ENCODE measurements at places on chromosomes 5 and 9.

DNA sequence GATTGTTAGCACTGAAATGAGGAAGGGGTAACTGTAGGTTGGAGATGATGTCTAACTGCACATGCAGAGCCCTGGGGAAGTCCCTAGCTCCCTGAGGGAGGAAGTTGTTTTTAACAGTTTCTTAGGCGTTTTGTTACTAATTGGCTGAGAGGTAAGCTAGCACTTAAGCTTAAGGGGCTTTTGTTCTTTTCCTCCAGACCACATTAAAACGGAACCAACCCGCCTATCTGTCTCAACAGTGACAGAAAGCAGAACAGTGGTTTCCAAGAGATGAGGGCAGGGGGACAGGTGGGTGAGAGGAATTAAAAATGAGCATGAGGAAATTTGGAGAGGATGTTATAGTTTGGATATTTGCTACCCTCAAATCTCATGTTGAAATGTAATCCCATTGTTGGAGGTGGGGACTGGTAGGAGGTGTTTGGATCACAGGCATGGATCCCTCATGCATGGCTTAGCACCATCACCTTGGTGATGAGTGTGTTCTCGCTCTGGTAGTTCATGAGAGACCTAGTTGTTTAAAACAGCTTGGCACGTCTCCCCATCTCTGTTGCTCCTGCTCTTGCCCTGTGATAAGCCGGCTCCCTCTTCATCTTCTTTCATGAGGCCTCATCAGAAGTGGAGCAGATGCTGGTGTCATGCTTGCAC lies 38.9 kb downstream of the LYRM7 start:
- DNase-seq = peak; percentile 68

GRCh38 chr5:142911775-142912174 lies 141.6 kb downstream of the ARHGAP26 start:
- no peak for DNase-seq

DNA sequence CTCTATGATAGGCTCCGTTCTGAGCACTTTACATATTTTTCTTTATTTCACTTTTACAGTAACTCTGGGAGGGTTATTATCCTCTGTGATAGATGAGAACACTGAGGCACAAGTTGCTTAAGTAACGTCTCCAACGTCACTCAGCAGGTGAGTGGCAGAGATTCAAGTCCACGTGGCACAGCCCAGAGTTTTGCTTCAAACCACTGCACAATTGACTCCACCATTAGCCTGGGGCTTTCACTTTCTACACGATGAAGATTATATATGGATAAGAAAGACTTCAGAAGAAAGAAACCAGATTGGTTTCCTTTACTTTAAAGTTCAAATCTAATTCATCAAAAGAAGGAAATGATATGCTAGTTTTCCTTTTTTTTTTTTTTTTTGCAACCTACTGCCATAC lies 245.9 kb downstream of the SYK start:
- DNase-seq = peak; percentile 27

DNA sequence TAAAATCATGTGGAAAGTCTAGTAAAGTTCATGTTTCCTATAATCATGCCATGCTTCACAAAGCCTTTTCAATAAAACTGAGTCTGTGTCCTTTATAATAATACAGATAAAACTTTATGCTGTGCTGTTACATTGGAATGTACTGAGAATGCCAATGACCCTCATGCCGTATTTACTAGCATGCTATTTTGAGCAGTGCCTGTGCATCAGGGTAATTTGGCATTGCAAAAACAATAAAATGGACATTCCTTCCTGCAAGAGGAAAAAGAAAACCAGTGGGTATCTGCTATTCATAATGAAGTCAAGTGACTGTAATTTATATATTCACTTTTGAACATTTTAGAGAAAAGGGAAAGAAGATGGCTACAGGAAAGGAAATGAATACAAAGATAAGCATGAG lies 159.0 kb downstream of the PBX3 start:
- no peak for DNase-seq

- no peak for DNase-seq
These were observed 167.3 kb downstream of the PJA2 start for GRCh38 chr5:109242518-109242917.

DNA sequence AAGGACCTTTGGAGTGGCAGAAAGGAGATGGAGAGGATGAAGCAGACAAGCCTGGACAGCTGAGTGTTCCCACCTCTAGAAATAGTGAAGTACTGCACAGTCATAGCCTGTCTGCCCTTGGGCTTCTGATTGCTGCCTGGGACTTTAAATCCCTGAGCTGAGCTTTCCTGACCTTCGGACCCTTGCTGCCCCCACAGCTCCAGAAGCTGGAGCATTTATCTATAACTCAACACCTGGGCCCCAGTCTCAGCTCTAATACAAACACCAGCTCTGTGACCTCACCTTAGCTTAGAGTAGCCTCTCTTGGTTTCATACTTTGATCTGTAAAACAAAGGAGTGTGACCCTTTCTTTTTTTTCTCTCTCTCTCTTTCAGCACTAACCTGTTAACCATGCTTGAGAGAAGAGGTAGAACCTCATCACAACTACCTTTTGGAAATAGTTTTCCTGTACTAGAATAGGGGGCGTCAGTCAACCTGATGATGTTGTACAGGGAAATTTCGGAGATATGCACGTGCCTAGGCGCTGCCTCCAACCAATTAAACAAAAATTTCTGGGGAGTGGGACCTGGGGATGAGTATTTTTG lies 25.4 kb upstream of the ELL2 start:
- DNase-seq = no peak

GRCh38 chr5:135829681-135830383 lies 4.6 kb upstream of the SLC25A48 start:
- DNase-seq = no peak
